H1 (cell line): ENCODE measurements at places on chromosomes 4 and X.

DNA sequence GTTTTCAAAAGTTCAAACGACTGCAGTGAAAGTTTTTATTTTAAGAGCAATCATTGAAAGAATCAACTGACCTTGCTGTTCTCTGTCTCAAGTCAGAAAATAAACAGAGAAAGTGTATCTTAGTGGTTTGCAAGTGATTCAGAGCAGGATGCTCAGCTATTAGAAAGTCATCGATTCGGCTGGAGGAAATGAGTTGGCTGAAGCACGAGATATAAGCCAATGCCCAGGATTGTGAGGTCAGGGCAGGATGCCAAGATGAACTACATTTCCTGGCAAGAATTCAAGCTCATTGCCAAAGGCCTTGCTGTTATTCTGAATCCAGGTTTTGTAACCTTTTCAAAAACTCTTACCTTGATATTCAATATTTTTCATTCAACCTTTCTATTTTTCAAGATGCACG lies 541.4 kb upstream of the BOD1L1 start:
- no peak for DNase-seq

DNA sequence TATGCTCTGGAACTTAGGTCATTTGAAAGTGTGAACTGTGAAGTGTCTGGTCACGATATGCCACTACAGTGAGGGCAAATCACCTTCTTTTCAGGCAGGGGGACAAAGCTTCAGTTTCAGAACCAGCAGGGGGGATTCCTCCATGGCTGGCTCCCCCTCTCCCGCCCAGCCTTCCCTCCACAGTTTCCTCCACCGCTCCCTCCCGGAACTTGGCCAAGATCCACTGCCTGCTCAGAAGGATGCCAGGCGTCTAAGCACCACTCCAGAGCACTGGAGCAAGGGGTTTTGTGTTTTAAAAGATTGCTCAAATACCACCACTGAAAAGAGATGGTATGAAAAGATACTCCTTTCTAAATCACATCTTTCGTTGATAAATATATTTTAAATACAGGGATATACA lies 126.9 kb downstream of the ELOVL6 start:
- DNase-seq, result no peak

DNA sequence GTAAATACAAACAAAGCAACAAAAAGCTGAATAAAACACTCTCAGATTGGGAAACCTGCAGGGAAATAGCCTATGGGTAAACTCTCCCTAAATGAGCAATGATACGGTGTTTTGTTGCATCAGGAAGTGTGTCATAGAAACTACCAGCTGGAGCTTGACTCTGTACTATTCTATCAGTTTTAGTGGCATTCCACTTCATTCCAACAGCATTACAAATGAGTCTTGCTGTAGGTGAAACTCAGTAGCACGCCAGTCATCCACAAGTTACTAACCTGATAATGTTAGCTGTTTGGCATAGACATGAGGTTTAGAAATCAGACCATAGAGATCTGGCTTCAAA lies 24.9 kb downstream of the FGFBP1 start:
- DNase-seq, result no peak

GRCh38 chr4:184120549-184121127 lies 97.0 kb downstream of the ENPP6 start:
- no peak for DNase-seq

GRCh38 chrX:28550331-28550872 lies 36.8 kb upstream of the IL1RAPL1 start:
- no peak for DNase-seq

GRCh38 chr4:13703096-13703495 lies 75.6 kb upstream of the BOD1L1 start:
- DNase-seq, result no peak

- DNase-seq, result no peak
Observed at GRCh38 chrX:16587836-16588235, 62.1 kb upstream of the S100G start.

- no peak for DNase-seq
Observed at GRCh38 chrX:147069926-147070325, 255.4 kb upstream of the CXorf51A start.

GRCh38 chr4:110898290-110898689 lies 275.4 kb upstream of the PITX2 start:
- no peak for DNase-seq

DNA sequence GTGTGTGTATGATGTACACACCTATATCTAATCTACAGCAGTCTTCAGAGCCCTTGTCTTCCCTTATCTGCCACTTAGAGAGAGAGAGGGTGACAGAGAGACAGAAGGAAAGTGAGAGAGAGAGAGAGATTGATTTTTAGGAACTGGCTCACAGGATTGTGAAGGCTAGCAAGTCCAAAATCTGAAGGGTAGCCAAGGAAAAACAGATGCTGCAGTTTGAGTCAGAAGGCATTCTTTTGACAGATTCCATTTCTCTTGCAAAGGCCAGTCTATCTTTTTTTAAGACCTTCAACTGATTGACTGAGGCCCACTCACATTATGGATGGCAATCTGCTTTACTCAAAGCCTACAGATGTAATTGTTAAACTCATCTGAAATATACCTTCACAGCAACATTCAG lies 664.0 kb upstream of the IGFBP7 start:
- no peak for DNase-seq

DNA sequence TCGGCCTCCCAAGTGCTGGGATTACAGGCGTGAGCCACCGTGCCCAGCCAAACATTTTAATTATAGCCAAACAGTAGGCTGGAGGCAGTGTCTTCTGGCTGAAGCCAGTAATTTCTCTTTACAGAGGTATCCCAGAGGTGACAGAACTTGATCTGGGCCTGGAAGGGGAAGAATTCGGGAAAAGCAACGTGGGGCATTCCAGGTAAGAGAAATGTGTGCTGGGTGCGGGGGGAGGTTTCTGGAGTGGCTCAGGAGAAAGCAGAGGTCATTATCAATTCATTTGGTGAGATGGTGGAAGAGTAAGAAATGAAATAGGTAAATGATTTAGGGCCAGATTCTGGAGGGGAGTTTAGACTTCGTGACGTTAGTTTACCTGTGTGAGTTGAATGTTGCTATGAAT lies 2.4 kb downstream of the PRIMPOL start:
- no peak for DNase-seq

DNA sequence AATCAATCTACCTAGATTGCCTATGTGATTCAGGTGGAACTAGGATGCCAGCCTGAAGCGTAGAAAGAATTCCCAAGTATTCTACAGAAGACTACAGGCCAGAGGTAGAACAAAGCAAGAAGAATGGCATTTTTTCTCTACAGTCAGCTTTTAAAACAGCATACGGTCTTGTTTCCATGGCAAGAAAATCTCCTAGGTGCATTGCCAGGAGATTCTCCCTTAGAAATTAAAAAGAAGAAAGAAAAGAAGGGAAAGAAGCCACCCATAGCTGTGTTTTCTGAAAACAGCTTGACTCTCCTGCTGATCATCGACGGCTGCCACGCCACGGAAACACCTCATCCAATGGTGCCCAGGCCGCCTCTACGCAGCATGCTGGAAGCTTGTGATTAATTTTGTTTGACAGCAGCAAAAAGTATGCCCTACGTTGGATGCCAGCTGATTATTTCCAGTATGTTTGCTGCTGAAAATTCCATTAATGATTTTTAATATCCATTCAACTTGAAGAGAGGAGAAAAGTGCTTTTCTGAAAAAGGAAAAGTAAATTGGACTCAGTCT lies 24.1 kb downstream of the ANK2 start:
- no peak for DNase-seq

- no peak for DNase-seq
Observed at GRCh38 chrX:69016293-69016941, 148.8 kb downstream of the PJA1 start.

DNA sequence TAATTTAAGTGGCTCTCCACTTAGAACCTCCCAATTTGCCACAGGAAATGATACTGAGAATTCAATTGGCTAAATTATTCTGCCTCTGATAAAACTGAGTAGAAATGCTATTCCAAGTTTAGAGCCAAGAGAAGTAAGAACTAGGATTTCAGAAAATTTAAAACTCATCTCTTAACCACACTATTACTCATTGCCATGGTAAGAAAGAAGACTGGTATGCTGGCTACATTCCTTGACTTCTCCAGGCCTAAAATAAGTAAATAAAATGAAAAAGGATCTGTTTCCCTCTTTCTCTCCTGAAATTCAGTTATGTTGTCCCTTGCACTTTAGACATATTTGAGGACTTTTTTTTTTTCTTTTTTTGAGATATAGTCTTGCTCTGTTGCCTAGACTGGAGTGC lies 23.3 kb downstream of the ZNF280C start:
- DNase-seq, result no peak

DNA sequence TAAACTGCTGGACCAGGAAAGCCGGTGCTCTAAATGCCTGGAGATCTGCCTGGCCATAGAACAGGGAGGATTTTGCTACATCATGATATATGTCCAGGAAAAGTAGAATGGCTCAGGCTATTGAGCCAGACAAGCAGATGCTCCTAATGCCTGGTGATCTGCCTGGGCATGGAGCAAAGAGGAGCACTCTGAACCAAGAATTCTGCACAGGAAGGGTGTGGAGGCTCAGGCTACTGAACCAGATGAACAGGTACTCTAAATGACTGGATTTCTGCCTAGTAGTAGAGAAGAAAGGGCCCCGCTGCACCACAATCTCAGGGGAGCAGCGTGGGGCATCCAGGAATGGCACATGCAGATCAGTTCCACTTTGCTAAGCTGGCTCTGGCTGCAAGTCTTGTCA lies 607.9 kb downstream of the ANKRD50 start:
- DNase-seq, result no peak

DNA sequence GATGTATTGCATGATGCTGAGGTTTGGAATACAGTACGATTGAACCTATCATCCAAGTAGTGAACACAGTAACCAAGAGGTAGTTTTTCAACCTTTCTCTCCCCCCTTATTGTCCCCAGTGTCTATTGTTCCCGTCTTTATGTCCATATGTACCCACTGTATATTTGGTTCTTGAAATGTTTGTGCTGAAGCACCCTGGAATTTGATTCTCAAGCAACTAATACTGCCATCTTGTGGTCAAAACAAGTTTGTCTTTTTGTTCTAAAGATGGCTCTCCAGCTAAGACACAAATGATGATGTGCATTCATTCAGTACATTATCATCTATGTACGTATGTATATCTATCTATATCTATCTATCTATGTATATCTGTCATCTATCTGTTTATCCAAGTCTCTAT lies 33.5 kb upstream of the DCX start:
- DNase-seq, result no peak

- DNase-seq, result no peak
Observed at GRCh38 chrX:110222497-110223257, 95.2 kb downstream of the AMMECR1 start.

DNA sequence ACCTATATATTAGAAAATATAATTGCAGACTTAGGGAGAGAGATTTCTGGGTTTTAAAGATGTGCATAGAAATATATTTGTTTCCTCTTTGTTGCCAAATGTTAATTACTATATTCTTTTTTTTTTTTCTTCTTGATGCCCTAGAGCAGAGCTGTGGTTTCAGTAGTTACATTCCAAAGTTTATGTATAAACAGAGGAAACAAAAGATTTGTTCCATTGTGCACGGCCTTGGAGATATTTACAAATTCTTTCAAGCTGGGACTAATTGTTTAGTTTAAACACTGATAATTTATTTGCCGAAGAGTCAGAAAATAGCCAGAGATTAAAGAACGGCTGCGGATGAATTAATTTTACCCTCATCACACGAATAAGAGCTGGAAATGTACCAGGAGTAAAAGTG lies 85.1 kb downstream of the USP46 start:
- no peak for DNase-seq

GRCh38 chr4:77593993-77594392 lies 11.6 kb upstream of the CXCL13 start:
- DNase-seq, result no peak

DNA sequence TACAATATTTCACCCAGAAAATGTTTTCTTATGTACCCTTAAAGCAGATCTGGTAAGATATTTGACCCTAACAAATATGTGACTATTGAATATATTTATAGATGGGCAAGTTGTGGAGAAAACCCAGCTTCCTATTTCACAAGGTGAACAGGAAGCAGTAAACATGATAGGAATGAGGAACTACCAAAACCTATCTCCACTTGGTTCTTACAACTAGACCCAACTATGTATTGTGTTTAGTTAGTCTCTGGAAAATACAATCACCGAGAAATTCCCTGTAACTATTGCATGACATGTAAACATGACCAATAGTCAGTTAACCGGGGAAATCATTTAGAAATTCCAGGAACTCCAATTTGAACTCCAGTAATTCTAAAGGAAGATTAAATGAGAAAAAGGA lies 8.4 kb upstream of the RXFP1 start:
- no peak for DNase-seq

DNA sequence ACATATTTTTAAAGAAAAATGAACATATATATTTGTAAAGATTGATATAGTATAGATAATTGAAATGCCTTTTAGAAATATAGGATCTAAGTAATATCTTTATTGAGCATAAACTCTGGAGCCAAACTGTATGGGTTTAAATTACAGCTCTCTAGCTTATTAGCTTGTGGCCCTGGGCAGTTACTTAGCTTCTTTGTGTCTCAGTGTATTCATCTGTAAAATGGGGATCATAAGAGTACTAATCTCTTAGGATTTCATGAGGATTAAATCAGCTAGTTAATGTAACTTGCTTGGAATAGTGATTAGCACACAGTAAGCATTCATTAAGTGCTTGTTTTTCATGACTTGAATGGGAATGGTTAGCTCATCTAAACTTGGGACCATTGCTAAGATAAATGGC lies 32.8 kb downstream of the TRAPPC11 start:
- DNase-seq, result no peak

DNA sequence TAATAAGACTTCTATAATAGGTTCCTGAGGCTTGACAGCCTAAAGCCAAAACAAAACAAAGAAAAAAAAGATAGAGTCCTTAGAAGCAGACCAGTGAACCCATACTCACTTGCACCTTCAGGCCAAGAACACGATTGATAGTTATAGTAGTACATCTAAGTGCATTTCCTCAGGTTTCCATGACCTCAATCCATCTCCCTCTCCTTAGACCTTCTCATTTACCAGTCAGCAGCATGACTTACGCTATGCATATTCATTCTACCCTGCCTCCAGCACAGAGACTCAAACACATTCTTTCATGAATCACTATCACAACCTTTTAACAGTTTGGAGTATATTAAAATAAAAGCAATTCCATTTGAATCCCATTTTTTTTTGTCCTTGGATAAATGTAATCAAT lies 855.6 kb downstream of the CCSER1 start:
- DNase-seq, result no peak
